ENCODE measurements at places on chromosomes 12 and 14.
A peak's percentile ranks its signal among the peaks of the same experiment; 100 is the strongest.

GRCh38 chr14:78863143-78863542 lies 693.0 kb downstream of the NRXN3 start:
- peak; percentile 1 for DNase-seq

DNA sequence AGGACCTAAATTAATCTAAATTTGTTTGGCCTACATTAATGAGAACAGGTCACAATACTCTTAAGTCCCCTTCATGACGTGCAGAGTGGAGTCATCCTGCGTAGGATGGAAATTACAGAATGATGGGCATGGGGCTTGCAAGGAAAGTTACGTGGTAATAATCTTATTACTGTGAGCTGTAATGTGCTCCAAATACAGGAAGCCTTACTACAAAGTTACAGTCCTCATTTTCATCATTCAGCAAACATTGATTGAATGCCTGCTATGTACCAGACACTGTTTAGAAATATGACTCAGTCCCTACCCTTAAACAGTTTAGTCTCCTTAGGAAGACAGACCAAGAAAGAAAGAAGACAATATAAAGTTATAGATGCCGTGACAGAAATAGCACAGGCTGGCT lies 9.4 kb downstream of the HIGD1C start:
- no peak for DNase-seq

GRCh38 chr12:63496654-63497053 lies 171.6 kb downstream of the DPY19L2 start:
- DNase-seq = no peak

DNA sequence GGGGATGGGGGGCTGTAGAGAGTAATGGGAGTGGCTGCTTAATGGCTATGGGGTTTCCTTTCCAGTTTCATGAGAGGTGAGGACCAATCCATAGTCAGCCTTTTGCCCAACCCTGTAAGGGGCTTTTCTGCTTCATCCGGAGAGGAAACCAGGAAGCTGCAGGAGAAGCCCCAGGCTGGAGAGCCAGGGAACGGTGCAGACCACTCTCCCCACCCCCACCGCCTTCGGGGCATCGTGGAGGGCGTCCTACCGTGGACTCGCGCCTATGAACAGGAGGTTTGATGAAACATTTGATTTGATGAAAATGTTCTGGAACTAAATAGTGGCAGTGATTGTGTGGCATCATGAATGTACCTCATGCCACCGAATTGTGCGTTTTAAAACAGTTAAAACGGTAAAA lies 204.3 kb upstream of the DIO3 start:
- DNase-seq = no peak

Measured in AML-193 (cell line).